ENCODE measurements at places on chromosomes 4 and X.

GRCh38 chrX:132748909-132749308 lies 209.5 kb downstream of the HS6ST2 start:
- DNase-seq: no peak

- DNase-seq: no peak
These were observed 72.1 kb downstream of the ARHGEF38 start for GRCh38 chr4:105624530-105624929.

- no peak for DNase-seq
These were observed 37.7 kb upstream of the TASL start for GRCh38 chrX:30615229-30615628.

DNA sequence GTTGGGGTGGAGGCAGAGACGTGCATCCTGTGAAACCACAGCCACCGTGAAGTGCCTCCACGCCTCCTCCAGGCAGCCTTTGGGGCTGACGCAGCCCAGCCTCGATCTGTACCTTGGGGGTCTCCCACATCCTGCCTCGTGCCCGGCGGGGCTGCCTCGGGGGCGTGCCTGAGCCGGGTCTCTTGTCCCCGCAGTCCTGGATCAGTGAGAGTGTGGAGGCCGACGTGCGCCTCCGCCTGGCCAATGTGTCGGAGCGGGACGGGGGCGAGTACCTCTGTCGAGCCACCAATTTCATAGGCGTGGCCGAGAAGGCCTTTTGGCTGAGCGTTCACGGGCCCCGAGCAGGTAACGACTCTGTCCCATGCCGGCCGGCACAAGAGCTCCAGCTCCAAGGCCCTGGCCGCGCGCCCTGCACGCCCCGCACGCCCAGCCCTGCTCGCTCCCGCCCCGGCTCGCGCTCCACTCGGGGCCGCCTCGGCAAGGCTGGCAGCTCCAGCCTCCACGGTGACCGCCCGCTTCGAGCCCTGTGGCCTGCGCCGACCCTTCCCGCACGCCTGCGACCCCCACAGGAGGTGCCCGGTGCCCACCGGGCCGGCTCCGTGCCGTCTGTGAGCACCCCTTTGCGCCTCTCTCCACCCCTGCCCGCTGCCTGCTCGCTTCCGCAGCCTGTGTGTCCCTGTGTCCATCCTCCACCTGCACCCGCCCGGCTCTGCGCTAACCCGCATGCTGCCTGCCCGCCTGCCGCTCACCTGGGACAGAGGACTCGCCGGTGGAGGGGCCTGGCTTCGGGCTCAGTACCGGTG lies 9.8 kb downstream of the FGFR3 start:
- DNase-seq: no peak

- DNase-seq: peak; percentile 63
These were observed 12.7 kb upstream of the GTPBP6 start for GRCh38 chrX:331151-331824.

All from NCI-H526 (cell line).